NCI-H1048 (cell line): ENCODE measurements at places on chromosomes 16 and 17.

GRCh38 chr17:48961516-48962233, 6.7 kb downstream of the GIP start:
- no peak for DNase-seq

DNA sequence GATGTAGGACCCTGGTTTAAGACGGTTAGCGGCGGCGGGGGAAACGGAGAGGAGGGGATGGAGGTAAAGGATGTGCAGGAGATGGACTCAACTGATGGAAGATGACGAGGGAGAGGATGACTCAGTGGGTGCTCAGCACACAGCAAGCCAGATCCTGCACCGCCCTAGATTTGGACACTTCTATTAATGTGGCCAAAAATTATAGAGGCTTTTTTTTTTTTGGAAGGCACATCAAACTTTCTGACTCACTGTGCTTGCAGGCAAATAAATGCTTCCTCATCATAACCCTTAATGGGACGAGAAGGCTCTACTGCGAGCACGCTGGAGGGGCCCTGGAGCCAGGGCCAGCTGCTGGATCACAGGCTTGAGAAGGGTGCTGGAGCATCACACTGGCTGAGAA, 36.0 kb downstream of the RTN4RL1 start:
- DNase-seq, result no peak

DNA sequence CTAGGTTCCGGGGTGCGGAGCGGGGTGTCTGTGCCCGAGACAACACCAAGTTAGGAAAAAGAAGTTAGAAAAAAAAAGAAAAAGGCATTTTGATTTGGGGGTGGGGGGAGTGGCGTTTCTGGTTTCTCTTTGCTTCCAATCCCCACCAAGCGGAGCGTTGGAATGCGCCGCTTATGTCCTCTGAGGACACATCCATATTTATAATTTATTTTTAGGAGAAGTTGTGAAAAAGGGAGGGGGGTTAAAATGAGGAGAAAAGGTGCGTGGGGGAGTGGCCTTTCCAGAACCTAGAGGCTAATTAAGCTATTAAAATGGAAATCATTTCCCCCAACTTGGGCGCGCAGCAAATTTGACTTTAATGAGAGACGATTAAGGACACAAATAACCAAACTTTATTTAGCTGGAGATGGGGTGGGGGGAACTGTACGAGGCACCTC, 232.1 kb downstream of the MRTFB start:
- no peak for DNase-seq

DNA sequence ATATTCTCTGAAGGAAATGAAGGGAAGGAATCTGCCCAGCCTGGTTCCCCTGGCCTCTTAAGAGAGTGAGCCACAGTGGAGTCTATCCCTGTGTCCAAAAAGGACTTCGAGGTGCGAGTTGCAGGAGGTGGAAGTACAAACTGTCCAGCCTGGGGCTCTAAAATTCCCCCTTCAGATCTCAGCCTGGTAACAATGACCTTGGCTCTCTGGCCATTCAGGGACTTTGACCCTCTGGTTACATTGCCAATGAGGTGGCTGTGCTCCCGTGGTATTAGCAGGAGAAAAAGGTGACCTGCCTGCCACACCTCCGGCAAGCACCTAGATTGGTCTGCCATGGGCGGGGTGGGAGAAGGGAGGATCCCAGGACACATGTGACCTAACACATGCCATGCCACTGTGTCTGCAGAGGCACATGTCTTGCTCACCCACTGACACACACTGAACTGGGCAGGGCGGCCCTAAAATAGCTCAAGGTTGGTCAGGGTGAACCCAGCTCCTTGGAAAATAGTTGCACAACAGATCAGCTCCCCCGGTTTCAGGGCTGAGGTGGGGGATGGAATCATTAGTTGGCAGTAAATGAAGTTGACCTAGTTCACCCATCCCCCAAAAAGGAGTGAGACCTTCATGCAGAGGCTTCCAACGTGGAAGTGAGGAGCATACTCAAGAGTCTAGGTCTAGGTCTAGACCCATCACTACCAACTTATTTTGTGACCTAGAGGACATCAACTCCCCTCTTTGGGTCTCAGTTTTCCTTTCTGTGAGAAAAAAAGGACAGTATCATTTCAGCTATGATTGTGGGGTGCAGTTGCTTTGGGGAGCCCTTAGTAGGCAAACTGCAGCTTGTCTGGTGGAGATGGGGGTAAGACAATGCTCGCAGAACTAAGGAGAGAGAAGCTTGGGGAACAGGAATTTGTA, 2.2 kb downstream of the NR1D1 start:
- DNase-seq, result no peak

GRCh38 chr17:82272495-82273326, 789 bp downstream of the CSNK1D start:
- DNase-seq, result no peak

DNA sequence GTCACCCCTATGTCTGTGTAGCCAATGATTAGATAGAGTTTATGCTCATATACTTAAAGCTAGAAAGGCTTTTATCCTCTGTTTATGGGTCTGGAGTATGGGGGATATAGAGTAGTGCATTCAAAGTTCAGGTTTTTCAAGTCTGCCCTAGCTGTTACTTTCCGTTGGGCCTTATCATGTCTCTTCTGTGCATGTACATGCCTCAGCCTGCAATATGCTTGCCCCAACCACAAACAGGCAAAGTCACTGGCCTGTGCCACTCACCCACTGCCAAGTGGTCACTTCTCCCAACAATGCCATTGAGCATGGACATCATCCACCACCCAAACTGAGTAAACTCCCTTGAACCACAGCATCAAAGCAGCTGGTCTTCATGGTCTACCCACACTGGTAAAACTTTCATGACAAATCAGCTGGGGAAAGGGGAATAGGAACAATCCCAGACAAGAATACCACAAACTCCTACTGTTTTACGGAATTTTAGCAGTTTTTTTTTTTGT, 70.3 kb upstream of the C17orf78 start:
- no peak for DNase-seq

DNA sequence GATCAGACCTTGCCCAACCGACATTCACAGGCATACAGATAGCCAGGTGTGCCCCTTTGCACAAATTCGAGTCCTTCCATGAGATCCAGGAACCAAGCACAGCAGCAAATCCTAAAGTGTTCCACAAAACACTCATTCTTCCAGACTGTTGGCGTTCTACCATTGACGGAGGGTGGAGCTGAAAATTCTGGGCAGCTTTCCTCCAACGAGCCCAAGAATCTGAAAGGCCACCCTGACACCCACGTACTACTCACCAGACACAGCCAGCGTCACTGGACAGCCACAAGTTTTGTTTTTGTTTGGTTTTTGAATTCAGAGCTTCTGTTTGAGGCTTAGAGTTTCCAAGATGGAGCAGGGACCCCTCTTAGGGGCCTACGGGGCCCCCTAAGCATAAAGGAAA, 83.8 kb downstream of the PMP22 start:
- no peak for DNase-seq

DNA sequence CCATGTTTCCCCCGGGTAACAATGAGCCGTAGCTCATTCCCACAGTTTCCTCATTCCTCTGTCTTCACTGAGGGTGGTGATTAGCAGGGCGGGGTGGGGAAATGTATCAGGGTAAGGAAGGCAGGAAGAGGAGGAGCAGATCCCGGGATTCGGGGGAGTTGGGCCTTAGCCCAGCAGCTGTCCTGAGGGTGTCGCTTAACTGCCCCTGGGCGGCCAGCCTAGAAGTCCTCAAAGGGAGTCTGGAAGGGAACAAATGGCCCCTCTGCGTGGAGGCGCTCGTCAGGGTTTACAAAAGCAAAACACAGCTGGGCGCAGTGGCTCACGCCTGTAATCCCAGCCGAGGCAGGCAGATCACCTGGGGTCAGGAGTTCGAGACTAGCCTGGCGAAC, 14.3 kb downstream of the MLYCD start:
- DNase-seq, result no peak

DNA sequence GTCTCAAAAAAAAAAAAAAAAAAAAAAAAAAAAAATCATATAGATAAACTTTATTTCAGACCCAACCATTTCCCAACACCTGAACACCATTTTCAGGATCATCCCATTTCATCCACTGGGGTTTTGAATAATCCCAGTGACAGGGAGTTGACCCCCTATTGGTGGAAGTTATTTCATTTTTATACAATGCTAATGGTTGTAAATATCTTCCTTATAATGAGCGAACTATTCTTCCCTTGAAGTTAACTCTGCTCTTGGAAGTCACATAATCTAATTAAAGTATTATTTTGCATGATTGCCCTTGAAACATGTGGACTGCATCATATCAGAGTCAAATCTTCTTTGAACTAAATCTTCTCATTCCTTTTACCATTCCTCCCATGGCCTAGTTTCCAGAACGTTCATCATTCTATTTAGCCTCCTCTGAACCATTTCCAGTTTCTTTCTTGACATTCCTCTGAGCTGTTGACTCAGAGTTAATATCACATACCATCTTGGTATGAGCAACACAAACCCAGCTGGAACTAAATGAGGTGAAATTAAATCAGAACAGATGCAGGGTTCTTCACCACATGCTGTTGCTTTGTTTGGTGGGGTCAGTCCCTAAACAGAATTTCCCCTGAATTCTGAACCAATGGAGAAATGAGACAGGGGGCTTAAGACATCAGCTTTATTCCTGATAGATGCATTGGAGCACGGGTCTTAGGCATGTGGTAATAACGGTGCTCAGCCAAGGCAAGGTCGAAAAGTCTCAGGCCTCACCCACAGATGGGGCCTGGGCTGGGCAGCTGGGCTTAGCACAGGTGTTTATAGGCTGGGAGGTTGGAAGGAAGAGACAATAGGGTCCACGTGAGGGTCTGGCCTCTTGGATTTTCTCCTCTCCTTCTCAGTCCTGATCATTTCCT, 8.9 kb downstream of the HSD17B2 start:
- no peak for DNase-seq

DNA sequence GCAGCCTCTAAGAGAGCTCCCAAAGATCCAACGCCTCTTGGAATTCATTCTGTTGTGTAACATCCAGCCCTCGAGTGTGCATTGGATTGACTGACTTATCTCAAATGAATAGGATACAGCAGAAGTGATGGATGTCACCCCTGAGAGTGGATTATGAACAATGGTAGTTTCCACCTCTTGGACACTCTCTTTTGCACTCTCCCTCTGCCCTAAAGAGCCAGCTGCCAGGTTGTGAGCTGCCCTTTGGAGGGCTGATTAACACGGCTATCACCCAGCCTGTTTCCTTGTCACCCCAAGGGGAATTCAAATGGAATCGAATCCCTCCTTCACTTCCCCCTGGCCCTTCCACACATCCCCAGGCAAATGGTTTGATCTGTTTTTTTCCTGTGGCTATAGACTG, 21.2 kb upstream of the HAPSTR1 start:
- DNase-seq, result no peak

DNA sequence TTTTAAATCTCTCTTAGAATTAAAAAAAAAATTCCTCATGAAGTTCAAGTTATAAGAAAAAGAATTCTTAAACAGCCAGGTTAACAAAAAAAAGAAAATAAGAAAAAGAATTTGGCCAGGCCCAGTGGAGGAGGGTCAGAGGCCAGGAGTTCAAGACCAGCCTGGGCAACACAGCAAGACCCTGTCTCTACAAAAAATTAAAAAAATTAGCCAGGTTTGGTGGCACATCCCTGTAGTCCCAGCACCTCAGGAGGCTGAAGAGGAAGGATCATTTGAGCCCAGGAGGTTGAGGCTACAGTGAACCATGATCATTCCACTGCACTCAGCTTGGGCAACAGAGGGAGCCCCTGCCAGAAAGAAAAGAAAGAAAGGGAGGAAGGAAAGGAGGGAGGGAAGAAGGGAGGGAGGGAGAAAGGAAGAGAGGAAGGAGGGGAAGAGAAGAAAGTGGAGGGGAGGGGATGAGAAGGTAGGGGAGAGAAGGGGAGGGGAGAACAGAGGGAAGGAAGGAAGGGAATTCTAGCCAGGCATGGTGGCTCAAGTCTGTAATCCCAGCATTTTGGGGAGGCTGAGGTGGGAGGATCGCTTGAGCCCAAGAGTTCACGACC, 30.9 kb downstream of the COG1 start:
- no peak for DNase-seq

DNA sequence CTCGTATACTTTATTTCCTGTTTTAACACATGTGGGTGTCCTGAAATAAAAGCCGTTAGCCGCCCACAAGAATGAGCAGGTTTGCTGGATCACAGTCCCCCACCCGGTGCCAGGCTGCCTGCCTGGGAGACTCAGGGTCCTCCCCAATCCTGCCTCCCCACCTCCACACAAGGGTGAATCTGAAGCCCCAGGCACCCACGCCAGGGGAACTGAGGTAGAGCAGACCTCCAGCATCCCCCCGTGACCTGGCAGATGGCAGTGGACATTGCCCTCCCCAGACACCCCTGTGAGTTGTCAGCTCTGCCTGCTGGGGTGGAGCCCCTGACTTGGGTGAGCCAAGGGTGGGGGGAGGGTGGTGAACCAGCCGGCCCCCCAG, 114.8 kb downstream of the METRNL start:
- DNase-seq, result no peak

DNA sequence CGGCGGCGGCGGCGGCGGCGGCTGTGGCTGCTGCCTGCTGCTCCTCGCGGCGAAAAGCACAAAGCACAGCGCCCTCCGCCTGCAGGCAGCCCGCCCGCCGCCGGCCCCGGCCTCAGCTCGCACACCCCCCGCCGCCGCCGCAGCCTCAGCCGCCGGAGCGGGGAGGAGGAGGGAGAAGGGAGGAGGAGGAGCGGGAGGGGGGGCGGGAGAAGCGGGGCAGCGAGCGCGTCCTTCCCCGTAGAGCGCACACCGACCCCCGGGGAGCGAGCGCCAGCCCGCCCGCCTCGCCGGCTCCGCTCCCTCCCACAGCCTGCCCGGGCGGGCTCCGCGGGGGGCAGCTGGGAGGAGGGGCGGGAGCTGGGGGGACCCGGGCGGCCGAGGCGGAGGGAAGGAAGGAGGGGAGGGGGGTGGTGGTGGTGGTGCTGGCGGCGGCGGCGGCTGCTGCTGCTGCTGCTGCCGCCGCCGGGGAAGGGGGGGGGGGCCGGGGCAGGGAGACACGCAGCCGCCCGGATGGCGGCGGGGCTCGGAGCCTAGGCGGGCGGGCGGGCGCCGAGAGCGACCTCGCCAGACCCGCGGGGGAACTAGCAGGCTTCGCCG, at the start of gene UBTF:
TSS of gene UBTF (minus strand) at position 60 of the 597 bp plus-strand sequence. CDS start 1,446 bp downstream, outside the sequence.
- no peak for DNase-seq

DNA sequence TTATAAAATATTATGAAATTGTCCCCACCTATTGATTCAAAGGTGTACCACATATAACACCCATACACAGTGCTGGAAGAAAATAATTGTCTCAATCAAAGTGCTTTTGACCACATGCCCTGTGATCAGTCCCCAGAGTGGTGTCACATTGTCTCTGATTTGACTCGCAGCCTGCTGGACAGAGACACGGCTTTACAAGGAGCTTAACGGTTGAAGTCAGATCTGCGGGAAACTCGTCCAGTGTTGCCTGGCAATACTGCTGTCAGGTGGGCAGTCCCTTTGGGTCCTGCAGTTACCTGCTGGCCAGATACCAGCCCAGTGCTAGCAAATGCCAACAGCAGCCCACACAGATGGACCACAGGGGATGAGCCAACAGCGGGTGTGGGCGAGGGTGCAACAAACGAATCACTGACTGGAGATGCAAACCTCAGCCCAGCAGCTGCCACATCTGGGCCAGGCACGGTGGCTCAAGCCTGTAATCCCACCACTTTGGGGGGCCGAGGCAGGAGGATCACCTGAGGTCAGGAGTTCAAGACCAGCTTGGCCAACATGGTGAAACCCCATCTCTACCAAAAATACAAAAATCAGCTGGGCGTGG, 26.2 kb upstream of the SSTR2 start:
- no peak for DNase-seq

GRCh38 chr17:2634361-2634960, 41.0 kb downstream of the PAFAH1B1 start:
- no peak for DNase-seq

GRCh38 chr16:49351096-49351487, 22.5 kb upstream of the C16orf78 start:
- no peak for DNase-seq
